ENCODE measurements at places on chromosomes 3 and 15.
A peak's percentile ranks its signal among the peaks of the same experiment; 100 is the strongest.

GRCh38 chr3:170751899-170752293 lies 118.1 kb downstream of the RPL22L1 start:
- no peak for DNase-seq

GRCh38 chr3:113266738-113267137 lies 55.4 kb downstream of the BOC start:
- DNase-seq = no peak

DNA sequence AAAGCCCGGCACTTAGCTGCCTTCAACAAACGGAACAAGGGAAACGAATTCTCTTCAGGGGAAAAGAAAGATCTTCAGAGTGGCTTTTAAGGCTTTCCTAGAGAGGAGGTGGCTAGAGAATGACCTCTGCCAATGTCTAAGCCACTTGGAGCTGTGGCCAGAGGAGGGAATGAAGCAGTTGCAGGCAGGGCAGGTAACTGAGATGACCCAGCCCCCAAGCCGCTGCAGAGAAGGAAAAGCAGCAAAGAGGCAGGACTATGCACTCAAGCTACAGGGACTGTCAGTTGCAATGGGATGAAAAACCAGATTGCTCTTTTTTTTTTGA lies 113.5 kb downstream of the SEC22A start:
- no peak for DNase-seq

DNA sequence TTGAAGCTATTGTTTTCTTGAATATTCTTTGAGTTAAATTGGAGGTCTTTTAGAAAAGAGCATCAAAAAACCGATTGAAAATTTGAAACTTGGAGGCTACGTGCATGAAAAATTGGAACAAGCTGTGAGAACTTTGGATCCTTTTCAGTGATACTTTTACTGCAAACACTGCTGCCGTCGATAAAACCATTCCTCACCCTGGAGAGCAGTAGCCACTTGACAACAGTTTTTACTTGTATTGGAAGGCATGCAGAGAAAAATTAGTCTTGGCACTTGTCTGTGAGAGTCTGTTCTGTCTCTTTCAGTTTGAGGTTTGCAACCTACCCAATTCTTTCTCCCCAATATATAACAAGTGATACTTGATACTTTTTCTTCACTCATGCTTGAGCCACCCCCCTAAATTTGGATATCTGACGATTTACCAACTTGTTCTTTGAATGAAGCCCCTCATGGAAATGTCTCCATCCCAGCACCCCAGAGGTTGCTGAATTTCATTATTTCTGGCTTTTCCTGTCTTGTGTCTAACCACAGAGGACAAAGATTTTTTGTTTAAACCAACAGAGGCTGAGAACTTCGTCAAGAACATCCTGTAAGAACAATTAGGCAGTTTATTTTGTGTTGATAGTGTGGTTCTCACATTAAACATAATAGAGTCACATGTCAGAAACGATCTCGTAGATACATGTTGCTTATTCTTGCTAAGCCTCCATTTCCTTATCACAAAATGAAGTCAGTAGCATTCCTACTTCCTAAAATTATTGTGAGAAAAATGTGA lies 307.3 kb upstream of the PLSCR5 start:
- DNase-seq = no peak

DNA sequence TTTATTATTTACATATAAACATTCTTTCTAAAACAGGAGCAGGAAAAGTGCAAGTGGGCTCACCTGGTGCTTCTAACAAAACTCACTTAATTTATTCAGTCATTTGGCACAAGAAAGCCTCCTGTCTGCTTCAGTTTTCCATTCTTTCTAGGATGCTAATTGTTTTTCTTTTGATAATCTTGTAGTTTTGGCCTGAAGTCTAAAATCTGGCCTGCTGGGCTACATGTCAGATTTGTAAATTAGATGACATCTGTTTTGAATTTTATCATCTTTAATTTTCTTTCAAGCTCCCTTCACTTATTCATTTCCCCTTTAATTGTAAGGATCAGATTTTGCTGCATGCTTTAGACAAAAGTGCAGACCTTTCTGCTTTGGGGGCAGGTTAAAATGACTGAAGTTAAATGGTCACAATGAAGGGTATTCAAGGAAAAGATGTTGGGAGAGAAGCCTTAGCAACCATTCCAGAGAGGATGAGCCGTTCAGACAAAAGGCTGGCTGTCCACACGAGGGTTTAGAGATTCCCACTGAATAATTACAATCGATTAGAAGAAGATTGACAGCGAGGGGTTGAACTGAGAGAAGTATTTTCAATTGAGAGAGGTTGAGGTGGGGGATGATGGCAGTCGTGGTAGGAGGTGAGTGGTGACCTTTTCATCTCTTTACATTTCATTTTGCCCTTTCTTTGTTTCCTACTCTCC lies 59.9 kb upstream of the PTX3 start:
- no peak for DNase-seq

DNA sequence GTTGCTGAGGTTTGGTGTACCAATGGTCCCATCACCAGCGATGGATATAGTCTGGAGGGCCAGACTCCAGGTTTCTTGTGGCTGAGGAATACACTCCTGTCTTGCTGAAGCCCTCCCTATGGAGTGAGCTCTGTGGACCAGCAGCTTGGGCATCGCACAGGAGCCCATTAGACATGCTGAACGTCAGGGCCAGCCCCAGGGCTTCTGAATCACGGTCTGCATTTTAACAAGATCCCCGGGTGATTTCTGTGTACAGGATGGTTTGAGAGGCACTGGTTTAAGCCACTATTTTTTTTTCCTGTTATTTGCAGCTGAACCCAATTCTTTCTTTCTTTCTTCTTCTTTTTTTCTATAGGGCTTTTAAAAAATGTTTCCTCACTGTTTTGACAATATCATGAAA lies 69.5 kb upstream of the XCR1 start:
- no peak for DNase-seq

GRCh38 chr15:69920221-69920620 lies 177.5 kb downstream of the TLE3 start:
- DNase-seq = peak; percentile 42

- DNase-seq = no peak
Observed at GRCh38 chr15:44081026-44082013, 113.8 kb downstream of the FRMD5 start.

DNA sequence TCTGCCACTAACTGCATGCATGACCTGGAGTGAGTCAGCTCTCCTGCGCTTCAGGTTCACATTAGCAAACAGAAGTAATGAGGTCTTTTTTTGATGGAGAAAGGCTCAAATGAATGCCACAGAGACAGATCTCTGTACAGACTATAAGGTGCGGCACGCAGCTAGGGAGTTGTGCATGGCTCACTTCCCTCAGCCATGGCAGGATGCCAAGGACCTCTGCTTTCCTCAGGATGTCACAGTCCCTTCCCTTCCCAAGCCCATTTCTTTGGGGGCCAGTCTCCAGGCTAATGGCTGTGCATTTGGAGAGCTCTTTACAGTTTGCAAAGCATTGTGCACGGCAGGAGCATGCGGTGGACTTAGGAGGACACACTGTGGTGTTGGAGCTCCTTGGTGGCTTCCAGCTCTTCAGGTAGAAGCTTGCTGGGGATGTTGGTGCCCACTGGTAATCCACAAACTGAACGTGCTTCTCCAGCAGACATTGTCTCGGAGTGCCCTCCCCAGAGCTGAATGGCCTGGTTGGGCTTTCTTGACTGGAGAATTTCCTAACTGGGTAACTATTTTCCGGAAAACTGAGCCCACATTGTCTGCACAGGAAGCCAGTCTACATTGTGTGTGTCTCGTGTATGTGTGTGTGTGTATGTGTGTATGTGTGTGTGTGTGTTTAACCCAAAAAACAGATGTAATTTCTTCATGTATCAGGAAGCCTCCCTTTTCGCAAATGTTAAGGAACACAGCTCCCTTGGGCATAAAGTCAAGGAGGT lies 172.5 kb upstream of the TLE3 start:
- peak; percentile 49 for DNase-seq

GRCh38 chr15:39828374-39828931 lies 45.8 kb upstream of the FSIP1 start:
- DNase-seq = no peak

GRCh38 chr3:194174406-194174805 lies 38.5 kb downstream of the HES1 start:
- DNase-seq = no peak

DNA sequence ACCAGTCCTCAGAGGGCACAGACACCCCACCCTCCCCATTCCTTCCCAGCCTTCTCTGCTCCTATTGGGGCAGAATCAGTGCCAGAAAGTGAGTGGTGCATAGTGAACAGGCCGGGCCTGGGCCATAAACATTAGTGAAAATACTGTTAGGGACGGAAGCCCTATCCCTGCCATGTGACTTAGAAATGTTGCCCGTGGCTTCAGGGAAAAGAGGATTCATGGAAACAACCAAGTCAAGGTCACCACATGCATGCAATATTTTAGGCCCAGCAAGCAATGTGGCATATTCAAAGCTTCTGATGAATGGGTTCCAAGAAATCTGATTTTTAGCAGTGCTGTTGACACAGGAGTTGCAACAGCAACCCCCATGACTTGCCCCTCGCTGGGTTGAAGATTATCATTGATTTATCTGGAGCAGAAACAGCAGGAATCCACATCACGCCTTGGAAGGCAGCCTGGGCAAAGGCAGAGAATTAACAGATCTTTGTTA lies 52.3 kb downstream of the CCNL1 start:
- no peak for DNase-seq

DNA sequence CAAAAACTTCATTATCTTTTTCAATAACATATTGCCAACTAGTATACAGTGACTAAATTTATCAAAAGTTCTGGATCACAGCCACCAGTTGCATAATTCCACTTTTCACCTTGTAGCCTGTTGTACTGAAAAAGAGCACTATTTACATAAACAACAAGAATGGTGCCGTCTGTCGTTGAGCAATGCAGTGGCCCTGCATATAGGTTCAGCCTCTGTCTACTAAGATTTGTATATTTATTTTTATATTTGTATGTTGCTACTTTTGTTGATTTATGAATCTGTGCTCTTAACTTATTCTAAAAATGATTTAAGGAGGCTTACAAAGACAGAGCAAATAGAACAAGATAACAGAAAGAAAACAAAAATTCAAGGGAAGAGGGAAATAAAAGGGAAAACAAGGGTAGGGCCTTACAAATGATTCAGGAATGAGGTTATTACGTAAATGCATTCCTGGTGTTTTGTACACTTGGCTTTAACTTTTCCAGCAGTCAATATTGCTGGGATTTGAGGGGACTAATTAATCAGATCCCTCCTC lies 257.6 kb upstream of the STT3B start:
- DNase-seq = no peak

DNA sequence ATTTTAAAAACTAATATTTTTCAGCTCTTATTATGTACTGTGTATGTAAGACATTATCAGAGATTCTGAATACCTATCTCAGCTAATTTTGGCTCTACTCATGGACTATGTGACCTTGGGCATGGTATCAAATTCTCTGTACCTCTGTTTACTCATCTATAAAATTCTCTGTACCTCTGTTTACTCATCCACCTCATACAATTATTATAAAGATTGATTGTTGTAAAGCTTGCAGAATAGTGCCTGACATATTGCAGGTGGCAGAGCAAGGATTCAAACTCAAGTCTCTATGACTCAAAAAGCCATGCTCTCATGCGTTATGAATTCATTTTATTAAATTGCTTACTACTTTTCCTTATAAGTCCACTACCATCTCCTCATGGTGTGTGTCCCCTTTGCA lies 151.9 kb upstream of the ARL6 start:
- no peak for DNase-seq

GRCh38 chr3:39668420-39668819 lies 141.0 kb upstream of the MYRIP start:
- peak; percentile 58 for DNase-seq

- no peak for DNase-seq
Observed at GRCh38 chr15:93185796-93186195, 96.8 kb upstream of the RGMA start.

GRCh38 chr3:196736670-196737374 lies 2.8 kb upstream of the PAK2 start:
- no peak for DNase-seq

DNA sequence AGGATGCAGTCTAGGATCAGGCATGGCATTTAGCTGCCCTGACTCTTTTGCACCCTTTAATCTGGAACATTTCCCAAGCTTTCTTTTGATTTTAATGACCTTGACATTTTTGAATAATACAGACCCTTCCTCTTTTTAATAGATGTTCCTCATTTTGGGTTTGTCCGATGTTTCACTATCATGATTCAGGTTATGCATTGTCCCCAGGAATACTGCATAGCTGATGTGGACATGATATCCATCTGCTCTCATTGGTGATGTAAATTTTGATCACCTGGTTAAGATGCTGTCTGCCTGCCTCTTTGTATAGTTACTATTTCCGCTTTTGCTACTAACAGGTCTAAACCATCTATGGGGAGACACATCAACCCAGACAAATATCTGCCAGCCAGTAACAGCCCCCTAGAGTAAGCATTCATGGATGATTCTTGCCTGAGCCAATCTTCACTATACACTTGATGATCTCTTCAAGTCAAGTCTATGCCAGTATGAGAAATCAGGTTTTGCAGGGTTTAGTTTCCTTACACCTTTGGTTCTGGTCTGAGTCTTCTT lies 50.6 kb upstream of the ULK4 start:
- no peak for DNase-seq

DNA sequence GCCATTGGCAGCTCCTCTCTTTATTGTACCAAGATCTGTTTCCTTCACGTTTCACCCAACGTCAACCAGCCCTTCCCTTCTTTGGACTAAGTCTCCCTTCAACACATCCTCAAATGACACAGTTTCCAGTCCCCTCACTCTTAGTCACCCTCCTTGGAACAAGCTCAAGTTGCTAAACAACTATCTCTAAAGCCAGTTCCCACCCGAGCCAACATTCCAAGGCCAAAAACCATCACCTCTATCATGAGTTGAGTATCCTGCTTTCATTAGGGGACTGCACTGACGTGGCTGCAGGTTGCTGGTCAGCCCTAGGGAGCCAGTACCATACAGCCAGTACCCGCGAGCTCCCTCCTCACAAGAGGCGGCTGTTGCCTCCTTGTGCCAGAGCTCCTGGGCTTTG lies 73.8 kb downstream of the LIPC start:
- no peak for DNase-seq

- DNase-seq = no peak
Observed at GRCh38 chr3:30477149-30477921, 129.1 kb upstream of the TGFBR2 start.

DNA sequence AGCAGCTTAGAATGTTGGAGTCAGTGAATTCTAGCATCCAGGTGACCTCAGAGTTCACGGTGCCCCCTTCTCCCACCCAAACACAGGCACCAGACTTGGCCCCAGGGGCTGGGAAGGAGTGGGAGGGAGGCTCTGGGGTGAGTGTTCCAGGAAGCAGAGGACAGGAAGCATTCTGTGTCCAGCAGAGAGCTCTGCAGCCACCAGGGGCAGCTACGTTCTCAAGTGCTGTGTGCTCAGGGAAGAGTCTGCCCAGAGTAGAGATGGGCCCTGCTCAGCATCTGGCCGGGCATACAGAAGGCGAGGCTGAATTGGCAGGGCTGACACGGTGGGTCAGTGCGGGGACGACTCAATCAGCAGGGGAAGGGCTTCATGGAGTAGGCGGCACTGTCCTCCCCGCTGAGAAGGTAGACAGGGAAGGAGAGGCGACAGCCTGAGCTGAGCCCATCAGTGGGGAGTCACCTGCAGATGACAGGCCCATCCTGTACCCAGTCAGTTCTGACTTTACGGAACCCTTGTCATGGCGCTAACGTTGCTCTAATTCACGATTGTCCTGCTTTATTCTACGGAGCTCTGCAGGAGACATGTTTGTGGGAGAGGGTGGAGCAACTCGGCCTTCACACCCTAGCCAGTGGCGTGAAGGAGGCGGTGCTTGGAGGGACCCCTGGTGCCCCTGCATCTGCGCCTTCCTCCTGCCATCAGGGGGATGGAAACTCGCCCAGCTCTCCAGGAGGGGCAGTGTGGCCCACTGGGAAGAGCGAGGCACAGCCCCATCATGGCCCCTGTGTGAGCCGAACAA lies 82.2 kb downstream of the C3orf70 start:
- peak; percentile 18 for DNase-seq
